CD8-positive, alpha-beta T cell (primary cell): ENCODE measurements at places on chromosomes 16 and 17.
A peak's percentile ranks its signal among the peaks of the same experiment; 100 is the strongest.

DNA sequence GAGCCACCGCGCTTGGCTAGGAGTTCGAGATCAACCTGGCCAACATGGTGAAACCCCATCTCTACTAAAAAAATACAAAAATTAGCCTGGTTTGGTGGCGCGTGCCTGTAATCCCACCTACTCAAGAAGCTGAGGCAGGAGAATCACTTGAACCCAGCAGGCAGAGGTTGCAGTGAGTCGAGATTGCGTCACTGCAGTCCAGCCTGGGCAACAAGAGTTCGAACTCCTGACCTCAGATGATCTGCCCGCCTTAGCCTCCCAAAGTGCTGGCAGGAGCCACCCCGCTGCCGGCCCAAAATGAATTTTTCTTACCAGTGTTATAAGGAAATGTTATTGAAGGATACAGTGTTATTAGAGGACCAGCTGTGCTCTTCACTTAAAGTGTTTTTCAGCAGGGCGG lies 2.3 kb downstream of the NUP85 start:
- DNase-seq: no peak

- no peak for DNase-seq
These were observed 21.4 kb upstream of the TIMP2 start for GRCh38 chr17:78946631-78947030.

- DNase-seq: peak; percentile 18
These were observed 36.1 kb downstream of the GINS2 start for GRCh38 chr16:85652431-85653221.

GRCh38 chr17:10661437-10661836 lies 4.3 kb upstream of the MYH3 start:
- no peak for DNase-seq

GRCh38 chr16:11071829-11072228 lies 127.5 kb downstream of the CLEC16A start:
- DNase-seq: no peak

DNA sequence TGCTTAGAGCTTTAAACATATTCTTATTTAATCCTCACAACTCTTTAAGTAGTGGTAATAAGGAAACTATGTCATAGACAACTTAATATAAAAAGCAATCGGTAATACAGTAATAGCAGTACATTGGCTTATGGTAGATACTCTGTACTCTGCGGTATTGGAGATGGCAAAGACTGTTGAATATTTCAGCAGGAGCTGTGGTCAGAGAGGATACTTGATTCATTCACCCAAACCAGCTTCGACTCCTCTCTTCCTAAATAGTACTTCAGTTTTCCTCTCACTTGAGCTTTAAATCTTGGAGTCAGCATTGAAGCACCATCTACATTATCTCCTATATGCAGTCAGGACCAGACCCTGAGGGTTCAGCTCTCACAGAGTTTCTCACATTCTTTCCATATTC lies 169.3 kb downstream of the CYB561 start:
- no peak for DNase-seq

DNA sequence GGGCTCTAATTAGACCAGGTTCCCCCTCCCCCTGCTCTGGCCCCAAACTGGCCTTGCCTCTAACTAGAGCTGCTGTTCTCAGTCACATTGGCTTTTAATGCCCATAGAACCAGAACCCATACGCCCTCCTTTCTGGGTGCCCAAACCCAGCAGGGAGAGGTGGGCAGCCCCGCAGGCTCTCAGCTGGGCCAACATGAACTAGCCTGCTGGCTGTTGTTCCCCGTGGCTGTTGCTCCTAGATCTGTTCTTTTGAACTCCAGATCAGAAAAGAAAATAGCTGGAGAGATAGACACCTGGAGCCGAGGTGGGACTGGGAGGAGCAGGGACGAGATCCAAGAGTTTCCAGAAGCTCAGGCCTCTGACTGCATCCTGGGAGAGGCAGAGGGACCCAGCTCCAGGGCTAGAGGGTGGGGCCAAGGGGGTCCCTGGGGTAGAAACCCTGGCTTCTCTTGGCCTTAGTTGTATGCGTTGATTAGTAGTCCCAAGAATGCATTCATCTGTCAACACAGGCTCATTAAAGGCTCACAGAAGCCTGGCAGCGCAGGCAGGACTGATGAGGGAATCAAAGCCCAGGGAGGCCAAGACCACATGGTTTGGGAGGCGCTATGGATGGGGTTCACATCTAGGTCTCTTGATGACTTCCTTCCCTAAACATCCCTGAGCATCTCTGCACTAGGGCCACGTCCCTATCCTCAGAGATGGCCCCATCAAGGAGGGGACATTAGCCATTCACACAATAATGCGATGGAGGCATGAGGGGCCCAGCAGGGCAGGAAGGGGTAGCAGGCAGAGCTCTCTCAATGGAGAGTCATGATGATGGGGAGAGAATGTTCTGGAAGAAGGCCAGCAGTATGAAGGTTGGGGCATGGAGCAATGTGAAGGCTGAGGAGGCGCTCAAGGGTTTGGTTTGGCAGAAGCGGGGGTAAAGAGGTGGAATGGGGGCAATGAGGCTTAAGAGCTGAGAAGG lies 1.3 kb upstream of the CPSF4L start:
- DNase-seq: no peak

DNA sequence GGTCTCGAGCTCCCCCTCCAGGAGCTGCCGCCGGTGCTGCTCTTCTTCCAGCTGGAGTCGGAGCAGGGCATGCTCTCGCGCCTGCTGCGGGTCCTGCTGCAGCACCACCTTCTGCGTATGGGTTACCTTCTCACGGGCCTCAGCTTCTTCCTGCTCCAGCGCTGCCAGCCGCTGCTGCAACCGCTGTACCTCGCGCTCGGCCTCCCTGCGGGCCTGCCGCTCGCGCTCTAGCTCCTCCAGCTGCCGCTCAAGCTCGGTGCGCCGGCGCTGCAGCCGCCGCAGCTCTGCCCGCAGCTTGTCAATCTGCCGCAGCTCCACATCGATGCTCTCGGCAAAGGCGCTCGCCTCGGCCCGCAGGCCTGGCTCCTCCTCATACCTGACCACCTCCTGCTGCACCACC lies 36.9 kb downstream of the UBN1 start:
- DNase-seq: no peak

GRCh38 chr16:13014476-13014875 lies 113.1 kb downstream of the SHISA9 start:
- no peak for DNase-seq

DNA sequence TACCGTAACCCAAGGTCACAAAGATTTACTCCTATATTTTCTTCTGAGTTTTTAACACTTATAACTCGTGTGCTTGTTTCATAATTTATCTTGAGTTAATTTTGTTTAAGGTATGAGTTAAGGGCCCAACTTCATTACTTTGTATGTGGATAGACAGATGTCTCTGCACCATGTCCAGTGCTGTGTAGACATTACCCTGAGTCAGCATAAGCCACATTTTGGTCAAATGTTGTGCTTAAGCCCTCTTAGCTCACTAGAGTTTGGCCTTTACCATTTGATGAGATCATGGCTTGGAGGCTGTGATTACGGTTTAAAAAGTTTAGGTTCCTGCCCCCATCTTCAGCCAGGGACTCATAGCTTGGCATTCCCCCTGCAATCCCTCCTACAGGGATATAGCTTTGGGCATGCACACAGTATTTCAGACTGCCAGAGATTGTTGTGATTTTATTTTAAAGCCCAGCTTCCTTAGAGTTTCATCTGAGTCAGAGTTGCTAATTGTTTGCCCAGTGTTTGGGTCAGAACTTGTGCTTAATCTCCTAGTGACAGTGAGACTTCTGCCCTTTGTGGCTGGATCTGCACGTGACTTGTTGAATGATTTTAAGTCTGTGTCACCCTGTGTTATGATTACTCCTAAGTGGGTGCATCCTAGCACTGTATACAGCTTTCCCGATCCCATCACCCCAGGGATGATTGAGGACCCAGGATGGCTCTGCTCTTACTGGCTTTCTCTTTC lies 393.1 kb downstream of the CNTNAP4 start:
- DNase-seq: no peak

GRCh38 chr16:24845726-24846547 lies at the start of gene SLC5A11:
Gene SLC5A11, plus strand, starts transcription at chr16:24845963. Its CDS starts 12,681 bp downstream, at chr16:24858644.
- no peak for DNase-seq

DNA sequence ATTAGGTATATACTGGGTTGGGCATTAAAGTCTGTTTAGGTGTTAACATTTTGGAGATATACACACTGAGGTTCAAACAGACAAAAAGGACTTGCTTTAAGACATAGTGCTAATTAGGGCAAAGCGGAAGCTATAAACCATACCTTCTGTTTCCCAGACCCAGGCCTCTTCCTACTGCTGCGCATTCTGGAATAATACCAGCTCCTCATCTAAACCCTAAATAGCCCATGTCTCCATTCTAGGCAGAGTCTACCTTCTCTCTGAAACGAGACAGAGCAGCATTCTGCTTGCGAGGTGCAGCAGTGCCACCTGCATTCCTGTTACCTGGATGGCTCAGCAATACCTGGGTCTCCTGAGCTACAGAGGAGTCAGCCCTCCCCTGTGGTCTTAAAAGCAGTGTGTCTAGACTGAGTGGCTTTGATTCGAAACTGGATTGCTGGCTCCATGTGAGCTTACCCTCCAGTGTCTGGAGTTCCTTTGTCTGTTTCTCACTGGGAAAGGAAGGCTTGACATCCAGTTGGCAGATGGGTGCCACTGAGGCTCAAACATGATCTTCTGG lies 6.4 kb downstream of the YPEL2 start:
- DNase-seq: no peak

- DNase-seq: no peak
These were observed 33.8 kb upstream of the SSTR2 start for GRCh38 chr17:73130977-73131376.

DNA sequence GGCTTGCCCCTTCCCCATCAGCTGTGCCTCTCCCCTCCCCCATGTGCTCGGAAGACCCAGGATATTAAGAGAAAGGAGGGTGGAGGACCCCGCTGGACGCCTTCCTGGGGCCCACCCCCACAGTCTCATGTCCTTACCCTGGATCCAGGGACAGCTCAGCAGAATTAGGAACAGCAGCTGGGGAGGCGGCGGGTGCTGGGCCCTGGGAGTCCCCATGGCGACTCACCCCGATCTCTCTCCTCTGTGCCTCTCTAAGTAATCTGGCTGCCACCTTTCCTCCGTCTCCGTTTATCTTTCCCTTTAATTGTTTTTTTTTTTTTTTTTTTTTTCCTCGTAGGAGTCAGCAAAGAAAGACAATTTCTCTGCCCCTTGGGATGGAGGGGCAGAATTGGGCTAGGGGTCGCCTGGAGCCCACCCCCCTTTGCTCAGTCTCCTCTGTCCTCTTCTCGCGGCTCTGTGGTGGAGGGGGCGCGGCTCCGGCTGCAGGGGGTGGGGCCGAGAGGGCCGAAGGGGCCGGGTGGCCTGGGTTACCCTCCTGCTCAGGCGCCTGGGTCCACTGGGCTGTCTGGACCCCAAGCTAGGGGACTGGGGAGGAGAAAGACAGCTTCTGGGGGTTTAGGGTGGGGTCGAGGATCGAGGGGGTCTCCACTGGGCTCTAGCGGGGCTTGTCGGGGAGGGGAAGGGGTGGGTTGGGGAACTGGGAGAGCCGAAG lies 390 bp downstream of the SEZ6L2 start:
- DNase-seq: no peak

GRCh38 chr17:57505841-57506773 lies 239.0 kb downstream of the CCDC182 start:
- DNase-seq: no peak

GRCh38 chr17:7440834-7441195 lies 1.5 kb downstream of the FGF11 start:
- DNase-seq: no peak

GRCh38 chr17:42880776-42881310 lies 19.8 kb upstream of the G6PC1 start:
- DNase-seq: no peak

- DNase-seq: no peak
These were observed 775 bp downstream of the PRPSAP2 start for GRCh38 chr17:18858567-18859245.

- no peak for DNase-seq
These were observed 19.5 kb downstream of the TEKT5 start for GRCh38 chr16:10675216-10675615.

- DNase-seq: no peak
These were observed 54.7 kb upstream of the CRHR1 start for GRCh38 chr17:45729294-45729907.

- peak; percentile 69 for DNase-seq
These were observed at the start of gene FA2H for GRCh38 chr16:74774223-74775139. Gene FA2H, minus strand, starts transcription at chr16:74774820. Its CDS starts 65 bp downstream, at chr16:74774755.

GRCh38 chr17:69050999-69051775 lies 9.5 kb downstream of the ABCA9 start:
- no peak for DNase-seq

GRCh38 chr17:29732613-29733012 lies 109.9 kb upstream of the CORO6 start:
- no peak for DNase-seq

GRCh38 chr16:80300456-80300855 lies 240.3 kb upstream of the DYNLRB2 start:
- no peak for DNase-seq

DNA sequence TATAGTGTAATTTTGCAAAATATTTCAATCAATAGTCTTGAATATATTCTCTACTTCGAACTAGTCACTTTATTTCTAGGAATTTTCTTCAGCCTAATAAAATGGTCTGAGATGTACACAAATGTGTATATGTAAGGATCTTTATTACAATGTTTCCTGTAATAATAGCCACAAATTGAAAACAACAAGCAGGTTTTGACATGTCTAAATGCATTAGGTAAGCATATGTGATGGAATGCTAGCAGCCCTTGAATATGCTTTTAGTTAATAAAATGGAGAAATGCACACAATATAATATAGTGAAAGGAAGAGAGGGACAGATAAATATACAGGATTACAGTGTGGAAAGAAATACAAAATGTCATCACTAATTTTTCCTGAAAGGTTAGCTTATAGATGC lies 196.5 kb upstream of the IRX5 start:
- DNase-seq: no peak

GRCh38 chr16:66097751-66098150 lies 268.7 kb upstream of the CDH5 start:
- DNase-seq: no peak

DNA sequence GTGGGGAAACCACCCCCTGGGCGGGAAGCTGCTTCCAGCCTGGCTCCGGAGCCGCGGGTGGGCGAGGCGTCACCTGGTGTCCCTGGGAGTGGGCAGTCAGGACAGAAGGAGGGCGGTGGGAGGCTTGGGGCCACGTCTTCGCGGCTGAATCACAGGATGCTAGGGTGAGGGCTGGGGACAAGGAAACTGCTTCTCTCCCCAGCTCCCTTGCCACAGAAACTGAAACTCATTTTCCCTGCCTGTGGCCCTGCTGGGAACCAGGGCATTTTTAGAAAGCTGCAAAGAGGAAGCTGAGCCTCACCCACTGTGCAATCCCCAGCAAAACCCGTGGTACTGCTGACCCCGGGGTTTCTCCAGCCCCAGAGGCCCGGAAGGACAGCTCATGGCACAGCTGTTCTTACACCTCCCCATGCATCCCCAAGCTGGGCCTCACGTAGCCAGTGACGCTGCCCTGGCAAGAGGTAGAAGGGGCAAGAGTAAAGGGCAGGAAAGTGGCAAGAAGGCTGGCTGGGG lies 8.2 kb downstream of the RHBDF2 start:
- peak; percentile 58 for DNase-seq

DNA sequence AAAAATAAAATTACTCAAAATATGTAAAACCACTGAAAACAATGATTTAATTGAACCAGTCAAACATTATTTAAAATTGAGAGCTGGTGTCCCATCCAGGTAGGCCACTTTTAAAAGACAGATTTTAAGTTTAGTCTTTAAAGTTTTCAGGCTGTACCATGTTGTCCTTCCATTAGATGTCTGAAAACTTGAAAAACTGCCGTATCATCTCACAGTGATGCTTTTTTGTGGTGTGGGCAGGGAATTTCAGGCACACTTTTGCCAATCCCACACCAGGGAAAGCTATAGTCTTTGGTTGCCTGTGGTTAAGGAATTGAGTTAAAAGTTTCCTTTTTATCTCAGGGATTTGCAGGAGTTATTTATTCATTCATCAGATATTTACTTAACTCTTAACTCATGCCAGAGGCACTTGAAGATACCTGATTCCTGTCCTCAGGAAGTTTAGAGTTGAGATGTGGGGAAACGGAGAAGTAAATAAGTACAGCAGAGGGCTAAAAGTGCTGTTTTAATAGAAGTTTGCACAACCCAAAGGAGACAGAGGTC lies 3.2 kb downstream of the SNTB2 start:
- no peak for DNase-seq
